Skin of body (tissue), 3 donors: ENCODE measurements at places on chromosomes 1 and 21.

- DNase-seq, result no peak
Measured at GRCh38 chr1:92969517-92969916, 8.3 kb upstream of the DIPK1A start.

DNA sequence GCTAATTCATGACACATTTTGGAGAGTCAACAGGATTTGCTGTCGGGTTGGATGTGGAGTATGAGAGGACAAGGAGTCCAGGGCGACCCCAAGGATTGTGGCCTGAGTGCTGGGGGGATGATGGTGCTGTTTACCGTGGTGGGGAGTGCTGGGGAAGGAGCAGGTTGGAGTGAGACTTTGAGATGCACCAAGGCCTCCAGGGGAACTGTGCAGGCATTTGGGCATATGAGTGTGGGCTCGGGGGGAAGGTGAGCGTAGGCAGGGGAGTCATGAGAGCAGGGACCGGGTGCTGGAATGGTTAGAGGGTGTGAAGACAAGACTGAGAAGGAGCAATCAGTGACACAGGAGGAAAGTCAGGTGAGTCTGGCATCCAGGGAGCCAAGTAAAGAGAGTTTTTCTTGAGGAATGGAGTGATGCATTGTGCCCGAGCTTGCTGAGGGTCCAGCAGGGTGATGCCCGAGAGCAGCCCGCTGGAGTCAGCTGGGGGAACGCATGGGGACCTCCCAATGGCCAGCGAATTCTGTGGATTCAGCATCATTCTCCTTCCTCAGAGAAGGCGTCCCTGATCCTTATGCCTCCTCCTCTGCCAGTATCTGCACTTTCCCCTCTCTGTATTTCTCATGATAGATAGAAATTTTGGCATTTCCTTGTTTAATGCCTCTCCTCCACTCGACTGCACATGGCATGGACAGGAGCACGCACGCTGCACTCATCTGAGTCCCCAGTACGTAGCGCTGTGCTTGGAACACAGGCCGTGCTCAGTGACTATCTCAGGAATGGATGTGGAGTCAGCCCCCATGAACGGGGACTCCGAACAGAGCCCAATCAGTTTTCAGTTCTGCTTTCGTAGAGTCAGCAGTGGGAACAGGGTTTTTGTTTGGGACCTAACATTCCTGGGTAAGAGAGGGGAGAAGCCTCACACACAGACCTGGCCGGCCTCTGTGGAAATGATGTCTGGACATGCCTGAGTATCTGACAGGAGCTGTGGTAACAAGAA, 52.1 kb upstream of the ETV3 start:
- no peak for DNase-seq

- no peak for DNase-seq
Measured at GRCh38 chr1:214461305-214461704, 90.1 kb downstream of the PTPN14 start.

DNA sequence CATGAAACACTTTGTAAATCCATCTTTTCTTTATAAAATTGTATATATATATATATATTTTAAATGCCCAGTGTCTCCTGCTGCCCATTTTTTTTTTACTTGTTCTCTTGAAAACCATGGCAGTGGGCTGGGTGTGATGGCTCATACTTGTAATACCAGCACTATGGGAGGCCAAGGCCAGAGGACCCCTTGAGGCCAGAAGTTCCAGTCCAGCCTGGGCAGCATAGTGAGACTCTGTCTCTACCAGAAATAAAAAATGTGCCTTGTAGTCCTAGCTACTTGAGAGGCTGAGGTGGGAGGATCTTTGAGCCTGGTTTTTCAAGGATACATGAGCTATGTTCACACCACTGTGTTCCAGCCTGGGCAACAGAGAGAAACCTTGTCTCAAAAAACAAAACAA, 62.2 kb downstream of the HS2ST1 start:
- DNase-seq, result no peak

DNA sequence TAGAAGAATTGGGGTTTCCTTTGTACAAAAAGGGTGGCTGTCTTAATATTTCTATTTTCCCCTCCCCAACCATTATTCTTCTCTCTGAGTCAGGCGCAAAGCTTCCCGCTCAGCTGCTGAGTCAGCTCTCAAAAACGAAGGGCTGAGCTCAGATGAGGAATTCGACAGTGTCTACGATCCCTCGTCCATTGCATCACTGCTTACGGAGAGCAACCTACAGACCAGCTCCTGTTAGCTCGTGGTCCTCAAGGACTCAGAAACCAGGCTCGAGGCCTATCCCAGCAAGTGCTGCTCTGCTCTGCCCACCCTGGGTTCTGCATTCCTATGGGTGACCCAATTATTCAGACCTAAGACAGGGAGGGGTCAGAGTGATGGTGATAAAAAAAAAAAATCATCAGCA, 3.0 kb upstream of the TUFT1 start:
- no peak for DNase-seq

DNA sequence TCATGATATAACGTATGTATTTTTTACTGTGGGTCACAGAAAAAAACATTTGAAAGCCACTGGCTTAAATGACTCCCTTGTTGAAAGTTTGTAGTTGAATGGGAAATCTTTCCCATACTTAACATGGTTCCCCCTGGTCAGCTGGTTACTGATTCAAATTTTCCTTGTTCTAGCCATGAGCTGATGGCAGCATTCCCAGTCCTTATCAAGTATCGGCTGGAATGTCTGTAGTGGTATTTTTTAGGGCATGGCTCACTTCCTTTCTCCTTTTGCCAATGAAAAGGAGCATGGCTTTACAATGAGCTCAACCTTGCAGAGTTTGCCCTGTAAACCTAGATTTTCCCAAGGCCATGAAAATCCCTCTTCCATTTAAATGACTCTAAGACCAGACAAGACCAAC, 55.7 kb downstream of the GIPC2 start:
- peak; percentile 13 for DNase-seq

- no peak for DNase-seq
Measured at GRCh38 chr1:34711485-34711884, 43.4 kb upstream of the GJB5 start.
